ENCODE measurements at places on chromosomes 12 and 14. TPM values are rescaled to one million over a fixed set of nuclear protein-coding genes. Genes with fewer than 3 reads are reported as not detected.
A peak's percentile ranks its signal among the peaks of the same experiment; 100 is the strongest.

Gene TAS2R13
- total RNA-seq = 0.43 TPM

Gene PPP1R36
- 0.94 TPM for total RNA-seq

Gene MANSC4
- not detected for total RNA-seq

Gene SLC25A47
- total RNA-seq = not detected

Gene TGM1
- 3.8 TPM for total RNA-seq

Gene LDHB
- total RNA-seq = 698 TPM

DNA sequence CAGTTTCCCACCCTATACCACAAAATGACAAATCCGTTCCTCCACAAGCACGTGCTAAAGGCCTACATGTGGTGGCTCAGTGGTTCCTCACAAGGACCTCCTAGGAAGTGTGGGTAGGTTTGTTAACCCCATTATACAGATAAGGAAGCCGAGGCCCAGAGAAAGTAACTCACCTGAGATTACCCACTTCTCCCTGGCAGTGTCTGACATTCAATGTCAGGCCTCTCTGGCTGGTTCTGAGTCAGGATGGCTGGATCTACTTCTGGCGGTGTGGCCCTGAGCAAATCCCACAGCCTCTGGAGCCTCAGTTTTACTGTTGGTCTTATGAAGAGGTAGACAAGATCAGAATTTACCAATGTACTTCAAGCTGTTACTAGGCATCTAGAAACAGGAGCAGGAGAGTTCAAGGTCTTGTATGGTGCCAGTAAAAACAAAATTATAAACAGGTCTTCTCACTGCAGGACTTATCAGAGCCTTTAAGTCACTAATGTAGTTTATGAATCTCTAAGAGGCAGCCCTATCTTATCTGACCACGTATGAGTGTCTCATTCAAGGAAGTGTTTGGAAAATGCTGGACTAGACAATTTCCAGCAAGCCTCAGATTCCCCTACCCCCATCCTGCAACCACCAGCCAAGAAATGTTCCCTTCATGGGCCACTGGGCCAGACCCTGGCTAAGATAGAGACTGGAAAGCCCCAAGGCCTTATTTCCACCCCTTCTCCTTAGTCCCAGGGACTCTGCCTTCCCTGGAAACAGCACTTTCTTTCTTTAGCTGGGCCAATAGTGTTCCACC is 4.2 kb downstream of the HSPB8 start:
- peaks cover 42% of the 10 kb centered on the region for H3K4me1 ChIP-seq
- DNase-seq = peak; percentile 64
- no peak overlapping the region for H3K27ac ChIP-seq
- no peaks in the 10 kb centered on the region for H3K36me3 ChIP-seq
- no peak overlapping the region for H3K4me3 ChIP-seq

DNA sequence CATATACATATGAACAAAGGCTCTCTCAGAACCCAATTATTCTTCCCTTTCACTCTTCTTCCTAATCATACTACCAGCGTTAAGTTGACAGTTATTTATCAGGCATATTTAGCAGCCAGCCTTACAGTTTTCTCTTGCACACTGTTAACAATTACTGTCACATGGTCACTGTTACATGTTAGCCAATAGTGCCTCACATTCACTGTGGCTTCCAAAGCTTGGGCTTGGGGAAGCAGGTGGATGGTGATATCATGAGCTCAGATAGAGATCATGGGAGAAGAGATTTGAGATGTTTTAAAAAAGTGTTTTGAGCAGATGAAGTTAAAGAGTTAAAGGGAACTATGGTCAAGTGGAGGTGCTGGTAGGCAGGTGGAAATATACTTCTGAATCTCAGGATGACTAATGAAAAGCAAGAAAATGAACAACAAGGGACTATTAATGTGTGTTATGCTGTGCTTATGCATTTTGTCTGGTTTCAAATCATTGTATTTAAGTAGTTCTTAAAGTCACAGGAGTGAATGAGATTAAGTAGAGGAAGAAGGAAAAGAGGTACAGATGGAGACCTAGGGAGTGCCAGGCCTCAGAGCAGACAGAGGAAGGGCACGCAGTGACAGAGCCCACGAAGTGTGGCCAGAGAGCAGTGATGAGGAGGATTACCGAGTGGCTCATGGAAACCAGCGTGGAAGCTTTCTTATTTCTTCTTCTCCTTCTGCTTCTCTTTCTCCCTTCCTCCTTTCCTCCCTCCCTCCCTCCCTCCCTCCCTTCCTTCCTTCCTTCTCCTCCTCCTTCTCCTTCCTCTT is 39.6 kb downstream of the BICD1 start:
- H3K4me3 ChIP-seq = no peak overlapping the region
- H3K36me3 ChIP-seq = no peaks in the 10 kb centered on the region
- H3K4me1 ChIP-seq = peaks cover 7% of the 10 kb centered on the region
- H3K27ac ChIP-seq = no peak overlapping the region
- H3K27me3 ChIP-seq = no peaks in the 10 kb centered on the region
- no peak for DNase-seq

DNA sequence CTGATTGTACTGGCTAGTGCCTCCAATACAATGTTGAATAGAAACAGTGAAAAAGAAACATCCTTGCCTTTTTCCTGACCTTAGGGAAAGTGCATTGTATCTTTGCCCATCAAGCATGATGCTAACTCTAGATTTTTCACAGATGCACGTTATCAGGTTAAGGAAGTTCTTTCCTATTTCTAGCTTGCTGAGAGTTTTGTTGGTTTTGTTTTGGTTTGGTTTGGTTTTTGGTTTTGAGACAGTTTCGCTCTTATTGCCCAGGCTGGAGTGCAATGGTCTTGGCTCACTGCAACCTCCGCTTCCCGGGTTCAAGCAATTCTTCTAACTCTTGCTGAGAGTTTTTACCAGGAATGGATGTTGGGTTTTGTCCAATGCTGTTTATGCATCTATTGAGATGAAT is 89.0 kb downstream of the BRMS1L start:
- no peaks in the 10 kb centered on the region for H3K27me3 ChIP-seq
- no peak overlapping the region for H3K4me3 ChIP-seq
- no peaks in the 10 kb centered on the region for H3K4me1 ChIP-seq

GRCh38 chr14:53306267-53306721 is 153.2 kb upstream of the DDHD1 start:
- DNase-seq = peak; percentile 88
- no peaks in the 10 kb centered on the region for H3K36me3 ChIP-seq
- H3K4me3 ChIP-seq = peak overlapping the region; percentile 61
- H3K27me3 ChIP-seq = peaks cover 5% of the 10 kb centered on the region
- no peak overlapping the region for H3K27ac ChIP-seq
- no peaks in the 10 kb centered on the region for H3K4me1 ChIP-seq

- no peak for DNase-seq
- H3K4me1 ChIP-seq = no peaks in the 10 kb centered on the region
- H3K27me3 ChIP-seq = no peaks in the 10 kb centered on the region
- no peaks in the 10 kb centered on the region for H3K36me3 ChIP-seq
- H3K27ac ChIP-seq = no peak overlapping the region
- H3K4me3 ChIP-seq = no peak overlapping the region
Observed at GRCh38 chr12:4064008-4064407, 190.8 kb upstream of the PARP11 start.

DNA sequence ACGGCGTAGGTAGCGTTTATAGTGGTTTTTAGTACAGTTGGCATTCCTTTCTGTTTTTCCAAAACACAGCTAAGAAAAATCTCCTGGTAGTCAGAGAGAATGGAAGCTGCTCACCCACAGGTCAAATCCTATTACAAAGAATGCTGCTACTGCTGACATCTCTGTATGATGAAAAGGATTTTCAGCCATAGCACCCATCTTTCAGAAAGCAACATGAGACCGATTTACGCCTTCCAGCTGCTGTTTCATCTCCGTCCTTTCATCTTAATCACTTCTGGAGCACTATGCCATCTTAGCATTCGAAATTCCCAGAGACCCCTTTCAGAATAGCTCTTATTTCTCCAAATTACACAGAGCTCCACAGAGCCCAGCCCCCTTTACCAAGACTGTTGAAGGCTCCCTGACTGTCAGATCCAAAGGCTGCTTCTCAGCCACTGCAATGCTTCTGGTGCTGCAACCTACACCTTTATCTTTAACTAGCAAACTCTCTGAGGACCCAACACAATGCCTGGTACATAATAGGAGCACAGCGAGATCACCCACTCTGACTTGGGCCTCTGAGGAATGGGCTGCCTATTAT is 211.8 kb downstream of the NEDD1 start:
- H3K4me3 ChIP-seq = no peak overlapping the region
- no peaks in the 10 kb centered on the region for H3K27me3 ChIP-seq
- no peak for DNase-seq
- no peaks in the 10 kb centered on the region for H3K4me1 ChIP-seq

DNA sequence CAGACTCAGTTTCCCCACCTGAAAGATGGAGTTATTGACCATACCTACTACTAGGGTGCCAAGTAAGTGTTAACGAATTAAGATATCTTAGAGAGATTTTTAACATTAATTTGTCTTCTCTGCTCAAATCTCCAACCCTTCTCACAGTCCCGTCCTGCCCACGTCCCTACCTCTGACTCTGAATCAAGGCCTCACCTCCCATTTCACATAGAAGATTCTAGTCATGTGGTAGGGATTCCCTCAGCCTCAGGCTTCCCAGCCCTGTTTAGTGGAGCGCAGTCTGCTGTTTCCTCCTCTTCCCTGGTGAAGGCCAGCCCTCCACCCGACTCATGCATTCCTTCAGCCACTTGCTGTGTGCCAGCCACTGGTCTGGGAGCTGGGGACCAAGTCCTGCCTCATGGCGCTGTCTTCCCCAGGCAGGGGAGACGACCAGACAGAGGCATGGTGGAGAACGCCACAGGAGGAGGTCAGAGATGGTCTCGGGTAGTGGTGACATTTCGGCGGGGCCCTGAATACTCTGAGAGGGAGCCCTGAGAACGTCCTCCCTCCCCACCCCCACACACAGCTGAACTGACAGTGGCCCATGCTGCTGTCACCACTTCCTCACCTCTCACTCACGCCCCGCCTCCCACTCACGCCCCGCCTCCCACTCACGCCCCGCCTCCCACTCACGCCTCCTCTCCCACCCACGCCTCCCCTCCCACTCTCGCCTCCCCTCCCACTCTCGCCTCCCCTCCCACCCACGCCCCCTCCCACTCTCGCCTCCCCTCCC is 38.8 kb downstream of the TMEM63C start:
- H3K27me3 ChIP-seq = peaks cover 16% of the 10 kb centered on the region
- H3K4me3 ChIP-seq = no peak overlapping the region
- H3K36me3 ChIP-seq = no peaks in the 10 kb centered on the region

- no peak for DNase-seq
- H3K4me1 ChIP-seq = no peaks in the 10 kb centered on the region
- no peaks in the 10 kb centered on the region for H3K27me3 ChIP-seq
- H3K36me3 ChIP-seq = no peaks in the 10 kb centered on the region
- H3K4me3 ChIP-seq = no peak overlapping the region
- no peak overlapping the region for H3K27ac ChIP-seq
Observed at GRCh38 chr12:91467686-91468085, 285.1 kb upstream of the DCN start.

DNA sequence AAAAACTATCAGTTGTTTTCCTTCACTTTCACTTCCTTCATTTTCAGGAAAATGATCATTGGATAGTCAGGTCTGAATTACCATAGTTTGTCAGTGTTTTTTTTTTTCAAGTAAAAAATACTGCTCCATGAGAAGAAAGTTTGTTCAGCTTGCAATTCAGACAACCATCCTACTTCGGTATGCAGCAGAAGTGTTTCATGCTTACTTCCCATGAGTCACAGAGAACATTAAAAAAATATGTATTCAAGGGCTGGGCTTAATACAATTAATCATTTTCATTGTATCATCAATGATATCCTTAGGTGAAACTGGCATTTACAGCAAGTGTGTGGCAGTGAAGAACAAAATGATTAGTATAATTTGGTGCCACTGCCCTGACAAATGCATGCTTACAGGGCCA is 21.6 kb downstream of the PYM1 start:
- H3K4me1 ChIP-seq = no peaks in the 10 kb centered on the region
- no peaks in the 10 kb centered on the region for H3K27me3 ChIP-seq
- H3K36me3 ChIP-seq = peaks cover 5% of the 10 kb centered on the region
- no peak overlapping the region for H3K4me3 ChIP-seq
- no peak overlapping the region for H3K27ac ChIP-seq

DNA sequence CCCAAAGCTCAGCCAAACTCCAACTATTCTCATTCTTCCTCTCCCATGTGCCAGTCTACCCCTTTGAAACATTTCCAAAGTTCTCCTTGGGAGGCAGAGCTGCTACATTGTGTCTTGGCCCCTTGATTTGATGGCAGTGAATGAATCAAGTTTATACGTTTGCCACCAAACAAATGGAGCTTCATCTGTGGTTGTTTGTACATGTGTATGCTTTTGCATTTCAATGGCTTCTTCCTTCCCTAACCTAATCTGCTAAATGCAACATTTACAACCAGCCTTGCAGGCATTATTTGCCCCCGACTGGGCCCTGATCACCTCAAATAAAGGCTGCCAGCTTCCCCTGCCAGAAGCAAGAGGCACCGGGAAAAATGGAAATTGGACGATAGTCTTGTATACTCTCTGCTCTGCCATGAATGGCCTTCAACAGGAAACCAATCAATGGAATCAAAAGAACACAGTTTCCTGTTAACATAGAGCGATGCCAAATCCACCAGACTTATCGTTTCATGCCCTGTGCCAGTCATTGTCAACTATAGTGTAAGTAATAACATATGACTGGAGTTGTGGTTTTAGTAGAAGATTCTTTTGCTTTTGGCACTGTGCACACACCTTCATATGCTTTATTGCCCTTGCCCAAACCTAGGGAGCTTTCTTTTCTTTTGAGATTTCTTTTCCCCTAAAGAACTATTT is 97.8 kb downstream of the TMEM30B start:
- H3K27me3 ChIP-seq = no peaks in the 10 kb centered on the region
- peak overlapping the region; percentile 9 for H3K27ac ChIP-seq
- H3K4me1 ChIP-seq = peaks cover 39% of the 10 kb centered on the region
- no peaks in the 10 kb centered on the region for H3K36me3 ChIP-seq
- DNase-seq = peak; percentile 26

DNA sequence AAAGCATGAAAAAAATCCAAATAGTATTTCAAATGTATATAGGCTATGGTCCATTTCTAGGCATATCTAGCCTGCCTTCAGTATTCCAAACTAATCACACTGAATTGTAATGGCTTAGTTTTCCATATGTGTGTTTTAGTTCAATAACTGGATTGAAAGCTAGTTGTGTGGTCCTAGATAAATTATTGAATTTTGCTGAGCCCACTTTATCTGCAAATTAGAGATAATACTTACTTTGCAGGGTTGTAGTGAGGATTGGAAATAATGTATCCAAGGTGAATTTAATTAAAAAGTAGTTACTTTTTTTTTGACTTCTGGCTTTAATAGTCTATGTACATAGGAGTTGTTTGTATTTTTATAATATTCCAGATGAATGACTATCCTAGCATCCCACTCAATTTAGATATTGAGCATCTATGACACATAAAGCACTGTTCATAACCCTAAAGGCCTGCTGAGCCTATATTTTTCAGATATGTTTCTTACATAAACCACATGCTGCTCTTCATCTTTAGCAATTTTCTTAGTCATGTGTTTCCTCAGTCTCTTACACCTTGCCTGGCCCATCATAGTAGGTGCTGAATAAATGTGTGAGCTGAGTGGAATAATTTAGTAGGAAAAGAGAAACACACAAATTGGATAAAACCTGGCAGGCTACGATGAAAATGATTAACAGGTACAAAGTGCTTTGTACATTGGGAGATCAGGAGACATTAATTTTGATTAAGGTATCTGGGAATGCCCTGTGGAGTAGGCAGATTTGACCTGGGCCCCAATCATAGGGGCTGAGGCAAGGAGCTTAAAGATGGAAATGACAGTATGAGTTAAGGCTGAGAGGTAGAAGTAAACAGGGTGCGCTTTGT is 1.1 kb upstream of the ATP23 start:
- no peaks in the 10 kb centered on the region for H3K27me3 ChIP-seq
- no peak for DNase-seq
- no peaks in the 10 kb centered on the region for H3K36me3 ChIP-seq
- no peak overlapping the region for H3K27ac ChIP-seq
- peaks cover 5% of the 10 kb centered on the region for H3K4me1 ChIP-seq

Data from astrocyte (in vitro differentiated cells and primary cell).